ENCODE measurements at places on chromosomes 16 and 17. TPM values are rescaled to one million over a fixed set of nuclear protein-coding genes. Genes with fewer than 3 reads are reported as not detected.

Gene KCNH4
- not detected for total RNA-seq

Gene IL34
- 0.23 TPM for total RNA-seq

Gene CCL8
- total RNA-seq, result not detected

Gene TNRC6C
- 2.6 TPM for total RNA-seq

Gene PPM1E
- 0.23 TPM for total RNA-seq
